SK-N-SH (cell line): ENCODE measurements at places on chromosomes 2 and 18. TPM values are rescaled to one million over a fixed set of nuclear protein-coding genes. Genes with fewer than 3 reads are reported as not detected.

DNA sequence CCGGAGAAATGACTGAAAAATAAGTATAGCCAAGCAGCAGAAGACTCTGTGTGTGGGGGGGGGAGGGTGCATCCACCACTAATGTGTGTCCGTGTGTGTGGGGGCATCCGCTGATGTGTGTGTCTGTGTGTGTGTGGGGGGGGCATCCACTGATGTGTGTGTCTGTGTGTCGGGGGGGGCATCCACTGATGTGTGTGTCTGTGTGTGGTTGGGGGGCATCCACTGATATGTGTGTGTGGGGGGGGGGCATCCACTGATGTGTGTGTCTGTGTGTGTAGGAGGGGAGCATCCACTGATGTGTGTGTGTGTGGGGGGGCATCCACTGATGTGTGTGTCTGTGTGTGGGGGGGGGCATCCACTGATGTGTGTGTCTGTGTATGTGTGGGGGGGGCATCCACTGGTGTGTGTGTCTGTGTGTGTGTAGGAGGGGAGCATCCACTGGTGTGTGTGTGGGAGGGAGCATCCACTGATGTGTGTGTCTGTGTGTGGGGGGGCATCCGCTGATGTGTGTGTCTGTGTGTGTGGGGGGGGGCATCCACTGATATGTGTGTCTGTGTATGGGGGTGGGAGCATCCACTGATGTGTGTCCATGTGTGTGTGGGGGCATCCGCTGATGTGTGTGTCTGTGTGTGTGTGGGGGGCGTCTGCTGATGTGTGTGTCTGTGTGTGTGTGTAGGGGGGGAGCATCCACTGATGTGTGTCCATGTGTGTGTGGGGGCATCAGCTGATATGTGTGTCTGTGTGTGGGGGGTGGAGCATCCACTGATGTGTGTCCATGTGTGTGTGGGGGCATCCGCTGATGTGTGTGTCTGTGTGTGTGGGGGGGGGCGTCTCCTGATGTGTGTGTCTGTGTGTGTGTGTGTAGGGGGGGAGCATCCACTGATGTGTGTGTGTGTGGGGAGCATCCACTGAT is 125.0 kb downstream of the NFATC1 start:
- H3K27ac ChIP-seq = no peak overlapping the region
- no peak for DNase-seq
- no peak overlapping the region for H3K4me3 ChIP-seq
- peaks cover 73% of the 10 kb centered on the region for H3K27me3 ChIP-seq
- H3K4me1 ChIP-seq = no peaks in the 10 kb centered on the region

GRCh38 chr2:120372816-120373215 is 26.9 kb downstream of the INHBB start:
- DNase-seq = no peak
- H3K4me1 ChIP-seq = no peaks in the 10 kb centered on the region
- no peak overlapping the region for H3K27ac ChIP-seq

- no peak overlapping the region for H3K4me3 ChIP-seq
- H3K4me1 ChIP-seq = peaks cover 14% of the 10 kb centered on the region
- H3K36me3 ChIP-seq = no peaks in the 10 kb centered on the region
- H3K27me3 ChIP-seq = no peaks in the 10 kb centered on the region
- no peak for DNase-seq
- no peak overlapping the region for H3K27ac ChIP-seq
Observed at GRCh38 chr18:25819746-25820363, 270.6 kb downstream of the SS18 start.

DNA sequence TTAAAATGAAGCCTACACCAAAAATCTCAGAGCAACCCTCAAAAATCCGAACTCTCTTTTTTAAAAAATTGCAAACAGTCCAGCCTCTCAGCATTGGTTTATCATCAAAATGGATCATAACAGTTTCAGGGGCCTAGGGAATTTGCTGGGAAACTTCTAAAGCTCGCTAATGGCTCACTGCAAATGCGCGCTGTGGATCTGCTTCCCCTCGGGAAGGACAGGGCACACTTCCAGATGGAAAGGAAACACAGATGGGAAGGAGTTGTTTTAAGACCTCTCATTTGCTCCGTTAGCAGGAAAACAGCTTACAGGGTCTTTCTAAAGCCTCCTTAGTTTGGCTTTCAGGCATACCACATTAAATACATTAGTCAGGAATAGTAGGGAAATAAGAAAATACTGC is 27.2 kb downstream of the FECH start:
- no peak overlapping the region for H3K4me3 ChIP-seq
- H3K27ac ChIP-seq = no peak overlapping the region
- peaks cover 34% of the 10 kb centered on the region for H3K36me3 ChIP-seq
- H3K4me1 ChIP-seq = peaks cover 3% of the 10 kb centered on the region; the same call in 1 of the 2 replicates
- DNase-seq = no peak

GRCh38 chr2:12196495-12196894 is 450.1 kb downstream of the LPIN1 start:
- no peaks in the 10 kb centered on the region for H3K4me1 ChIP-seq
- DNase-seq = no peak
- no peaks in the 10 kb centered on the region for H3K36me3 ChIP-seq
- H3K27ac ChIP-seq = no peak overlapping the region

GRCh38 chr2:12391116-12391515 is 325.6 kb upstream of the TRIB2 start:
- no peak overlapping the region for H3K27ac ChIP-seq
- H3K4me1 ChIP-seq = no peaks in the 10 kb centered on the region; the same call in 1 of the 2 replicates
- H3K4me3 ChIP-seq = no peak overlapping the region
- H3K36me3 ChIP-seq = no peaks in the 10 kb centered on the region

GRCh38 chr2:200373973-200374416 is 67.5 kb downstream of the SPATS2L start:
- DNase-seq = no peak
- no peak overlapping the region for H3K4me3 ChIP-seq
- peaks cover 16% of the 10 kb centered on the region; the same call in 1 of the 2 replicates for H3K4me1 ChIP-seq
- H3K27ac ChIP-seq = peak overlapping the region; percentile 36; the same call in 1 of the 2 replicates

GRCh38 chr2:233705911-233706506 is 6.7 kb upstream of the UGT1A5 start:
- H3K4me3 ChIP-seq = no peak overlapping the region
- no peaks in the 10 kb centered on the region for H3K4me1 ChIP-seq

SATB2 gene
- 0.06 and 0.13 TPM in 2 replicates for polyA plus RNA-seq

ALKAL2 gene
- not detected in 2 replicates for polyA plus RNA-seq

DSG3 gene
- 0.02 TPM in 1 of 2 replicates, not detected in the other for polyA plus RNA-seq
